Non-pigmented ciliary epithelial cell (primary cell): ENCODE measurements at places on chromosomes 5 and 9.

GRCh38 chr5:161311146-161311708 is 235.3 kb downstream of the GABRB2 start:
- no peak for DNase-seq

DNA sequence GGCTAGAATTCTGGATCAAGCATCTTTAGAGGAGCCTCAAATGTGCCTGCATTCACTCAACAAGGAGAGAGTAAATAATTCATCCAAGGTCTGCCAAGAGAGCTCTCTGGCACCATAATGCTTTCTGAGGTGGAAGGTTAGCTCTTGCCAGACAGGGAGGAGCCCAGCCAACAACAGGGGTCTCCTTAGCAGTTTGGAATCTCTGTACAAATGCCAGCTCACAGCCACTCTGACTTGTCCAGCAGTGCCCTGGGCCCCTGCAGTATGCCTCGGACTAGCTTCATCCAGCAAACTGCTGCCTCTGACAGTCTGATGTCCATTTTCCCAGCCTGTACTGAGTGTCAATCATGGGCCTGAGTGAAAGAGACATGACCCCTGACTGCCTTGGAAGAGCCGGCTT is 127.2 kb upstream of the SLC44A1 start:
- no peak for DNase-seq

DNA sequence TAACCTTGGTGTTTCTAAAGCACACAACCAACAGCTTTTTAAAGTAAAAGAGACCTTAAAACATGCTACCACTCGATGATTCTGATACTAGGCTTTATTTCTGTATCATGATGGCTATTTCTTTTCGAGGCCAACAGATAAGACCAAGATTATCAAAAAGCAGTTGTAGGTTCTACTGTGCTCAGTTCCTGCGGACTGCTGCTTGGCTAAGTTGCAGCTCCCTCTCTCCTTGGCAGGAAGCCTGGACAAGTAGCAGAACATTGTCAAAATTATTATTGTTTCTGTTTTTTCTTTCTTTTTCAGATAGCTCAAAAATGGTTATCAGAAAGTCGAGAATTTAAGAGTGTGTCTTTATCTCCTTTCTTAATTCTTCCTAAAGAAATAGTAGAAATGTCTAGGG is 607.6 kb downstream of the PTPRD start:
- no peak for DNase-seq

GRCh38 chr9:78989031-78989658 is 582.6 kb upstream of the TLE4 start:
- no peak for DNase-seq

GRCh38 chr9:96289392-96289791 is 12.6 kb downstream of the HSD17B3 start:
- no peak for DNase-seq

DNA sequence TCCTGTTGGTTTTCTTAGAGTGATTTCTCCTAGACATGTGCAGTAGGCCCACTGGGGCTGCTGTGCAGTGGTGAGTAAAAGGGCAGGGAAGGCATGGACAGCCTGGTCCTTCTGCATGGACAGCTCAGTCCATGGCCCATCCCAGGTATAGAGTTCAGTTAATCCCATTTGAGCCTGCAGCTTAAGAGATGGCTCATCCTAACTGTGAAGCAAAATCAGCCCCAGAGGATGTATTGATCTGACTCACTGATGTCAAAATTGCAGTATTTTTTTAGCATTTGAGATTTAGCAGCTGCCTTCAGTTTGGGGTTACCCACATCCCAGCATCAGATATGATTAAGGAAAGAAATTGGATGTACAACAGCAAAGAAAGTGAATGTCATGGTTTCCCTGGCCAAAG is 93.4 kb downstream of the PDE6A start:
- no peak for DNase-seq

DNA sequence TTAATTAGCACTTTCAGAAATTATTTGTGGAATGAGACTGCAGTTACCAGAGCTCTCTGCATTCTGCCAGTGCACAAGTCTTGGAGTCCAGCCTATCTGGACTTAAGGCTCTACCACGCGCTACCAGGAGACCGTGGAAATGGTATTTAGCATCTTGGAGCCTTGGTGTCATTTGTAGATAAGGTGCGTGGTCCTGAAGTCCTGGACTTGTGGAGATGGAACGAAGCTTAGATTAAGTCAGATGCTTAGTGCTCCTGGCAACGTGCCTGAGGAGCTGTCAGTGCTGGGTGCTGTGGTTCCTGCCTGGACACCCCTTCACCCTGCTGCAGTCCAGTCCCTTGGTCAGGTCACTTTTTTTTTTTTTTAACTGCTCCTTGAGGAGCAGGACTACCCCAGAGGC is 59.7 kb downstream of the RCL1 start:
- no peak for DNase-seq

- no peak for DNase-seq
Observed at GRCh38 chr9:100125910-100126309, 26.9 kb downstream of the INVS start.

DNA sequence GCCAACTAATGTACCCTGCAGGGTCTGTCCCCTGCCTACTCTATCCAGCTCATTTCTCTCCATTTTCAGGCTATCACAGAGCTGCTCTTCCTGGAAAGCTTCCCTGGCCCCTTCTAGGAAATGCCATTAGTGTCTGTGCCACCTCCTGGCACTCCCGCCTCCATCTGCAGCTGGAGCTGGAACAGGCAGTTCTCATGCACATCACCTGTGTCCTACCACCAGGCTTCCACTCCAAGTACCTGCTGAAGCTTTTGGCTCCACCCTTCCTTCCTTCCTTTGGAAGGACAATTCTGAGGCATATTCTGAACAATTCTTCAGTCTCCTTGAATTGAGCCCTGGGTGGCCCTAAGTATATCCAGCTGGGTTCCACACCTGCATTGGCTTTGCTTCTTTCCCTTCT is 156.2 kb upstream of the ZNF618 start:
- DNase-seq: no peak

- peak; percentile 47 for DNase-seq
Observed at GRCh38 chr9:29439961-29440360, 1866.7 kb upstream of the C9orf72 start.

DNA sequence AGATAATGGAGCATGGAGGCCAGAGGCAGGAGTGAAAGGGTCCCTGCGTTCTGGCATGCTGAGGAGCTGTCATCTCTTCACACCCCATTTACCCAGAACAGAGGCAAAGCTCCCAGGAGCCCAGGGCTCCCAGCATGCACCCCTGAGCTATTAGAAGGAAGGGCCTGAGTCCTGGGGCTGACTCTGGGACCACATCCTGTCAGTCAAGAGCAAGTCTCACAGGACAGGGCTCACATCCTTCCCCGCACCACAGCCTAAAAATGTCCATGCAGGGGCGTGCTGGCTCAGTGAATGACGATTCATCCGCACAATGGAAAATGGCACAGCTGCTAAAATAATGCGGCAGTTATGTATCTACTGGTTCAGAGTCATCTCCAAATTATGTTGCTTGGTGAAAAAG is 31.4 kb downstream of the CAMK2A start:
- no peak for DNase-seq

DNA sequence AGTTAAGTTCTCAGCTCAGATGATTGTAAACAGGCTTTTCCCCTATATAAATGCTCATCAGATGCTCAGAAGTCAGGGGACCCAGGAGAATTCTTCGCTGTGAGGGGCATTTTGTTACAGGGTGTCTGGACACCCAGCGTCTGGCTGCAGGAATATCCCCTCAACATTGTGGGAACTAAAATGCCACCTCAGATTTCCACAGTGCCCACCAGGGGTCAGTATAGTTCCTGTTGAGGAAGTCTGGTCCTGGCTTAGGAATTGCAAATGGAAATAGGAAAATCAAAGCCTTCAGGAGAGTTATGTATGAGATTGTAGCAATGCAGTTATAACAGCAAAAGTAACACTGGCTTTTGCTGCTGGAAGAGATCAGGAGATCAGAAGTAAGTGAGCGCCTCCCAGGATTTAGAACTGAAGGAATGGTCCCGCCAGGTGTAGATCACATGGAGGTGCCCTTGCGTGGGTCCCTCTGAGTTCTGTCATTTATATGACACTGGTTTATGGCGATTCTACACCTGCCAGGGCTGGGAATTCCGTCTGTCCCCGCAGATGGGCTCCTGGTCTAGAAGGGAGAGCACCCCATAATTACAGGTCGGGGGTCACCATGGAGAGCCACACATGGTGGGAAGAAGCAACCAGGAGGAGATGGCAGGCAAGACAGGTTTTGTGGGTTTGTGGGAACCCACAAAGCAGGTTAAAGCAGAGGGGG is 47.1 kb upstream of the CTSL start:
- DNase-seq: peak; percentile 34

- no peak for DNase-seq
Observed at GRCh38 chr9:36543916-36544315, 28.8 kb upstream of the MELK start.

- DNase-seq: peak; percentile 87
Observed at GRCh38 chr9:104868687-104869404, 59.1 kb downstream of the ABCA1 start.

GRCh38 chr5:40679913-40680681 is at the start of gene PTGER4:
Gene PTGER4, plus strand, starts transcription at chr5:40679915. Its CDS starts 1,079 bp downstream, at chr5:40680994.
- no peak for DNase-seq

GRCh38 chr9:16671591-16672137 is 198.8 kb downstream of the BNC2 start:
- DNase-seq: peak; percentile 35

DNA sequence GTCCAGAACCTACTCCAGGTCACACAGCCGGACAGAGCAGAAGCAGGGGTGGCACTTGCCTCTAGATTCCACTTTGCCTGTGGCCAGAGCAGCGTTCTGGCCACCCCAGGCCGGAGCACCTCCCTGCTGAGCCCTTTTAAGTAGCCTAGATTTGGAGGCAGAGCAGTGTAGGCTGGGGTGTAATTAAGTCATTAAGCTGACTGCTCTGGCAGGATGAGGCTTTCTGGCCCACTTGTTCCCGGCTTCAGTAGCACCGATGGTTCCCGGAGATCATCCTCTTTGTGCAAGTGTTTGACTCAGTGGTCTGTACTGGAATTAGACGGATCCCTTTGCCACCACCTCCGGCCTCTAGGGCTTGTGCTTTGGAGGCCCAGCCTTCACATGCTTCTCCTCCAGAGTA is 281.9 kb upstream of the ANKRD55 start:
- DNase-seq: no peak

DNA sequence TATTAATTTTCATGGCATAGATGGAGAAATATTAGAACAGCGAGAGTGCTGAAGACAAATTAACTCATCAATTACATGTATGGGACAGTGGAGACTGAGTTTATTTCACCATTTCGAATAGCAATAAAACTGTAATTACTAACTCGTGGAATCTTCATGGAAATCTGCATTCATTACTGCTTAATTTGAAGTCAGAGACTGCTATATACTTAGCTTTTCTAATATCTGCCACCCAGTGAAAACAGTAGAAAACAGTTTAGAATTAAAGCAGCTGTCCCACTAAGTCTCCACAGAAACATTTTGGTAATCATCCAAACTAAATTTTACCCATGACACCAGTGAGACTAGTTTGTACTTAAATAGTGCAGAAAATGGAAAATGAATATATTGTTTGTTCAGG is 56.8 kb downstream of the IZUMO3 start:
- no peak for DNase-seq
